ENCODE measurements at places on chromosomes 1 and 21.

GRCh38 chr1:197486946-197487345 is 218.9 kb downstream of the CRB1 start:
- DNase-seq = no peak

GRCh38 chr1:175338387-175339135 is 146.0 kb upstream of the KIAA0040 start:
- peak; percentile 31 for DNase-seq

DNA sequence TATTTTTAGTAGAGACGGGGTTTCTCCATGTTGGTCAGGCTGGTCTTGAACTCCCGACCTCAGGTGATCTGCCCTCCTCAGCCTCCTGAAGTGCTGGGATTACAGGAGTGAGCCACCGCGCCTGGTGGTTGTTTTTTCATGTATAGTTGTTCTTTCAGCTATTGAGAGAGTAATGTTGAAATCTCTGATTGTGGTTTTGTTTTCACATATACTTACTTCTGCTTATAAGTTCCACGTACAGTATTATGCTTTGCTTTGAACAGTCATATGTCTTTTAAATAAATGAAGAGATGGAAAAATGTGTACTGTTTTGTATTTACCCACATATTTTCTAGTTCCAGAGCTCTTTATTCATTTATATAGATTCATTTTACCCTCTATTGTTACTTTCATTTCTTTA is 44.5 kb downstream of the MARK1 start:
- no peak for DNase-seq

DNA sequence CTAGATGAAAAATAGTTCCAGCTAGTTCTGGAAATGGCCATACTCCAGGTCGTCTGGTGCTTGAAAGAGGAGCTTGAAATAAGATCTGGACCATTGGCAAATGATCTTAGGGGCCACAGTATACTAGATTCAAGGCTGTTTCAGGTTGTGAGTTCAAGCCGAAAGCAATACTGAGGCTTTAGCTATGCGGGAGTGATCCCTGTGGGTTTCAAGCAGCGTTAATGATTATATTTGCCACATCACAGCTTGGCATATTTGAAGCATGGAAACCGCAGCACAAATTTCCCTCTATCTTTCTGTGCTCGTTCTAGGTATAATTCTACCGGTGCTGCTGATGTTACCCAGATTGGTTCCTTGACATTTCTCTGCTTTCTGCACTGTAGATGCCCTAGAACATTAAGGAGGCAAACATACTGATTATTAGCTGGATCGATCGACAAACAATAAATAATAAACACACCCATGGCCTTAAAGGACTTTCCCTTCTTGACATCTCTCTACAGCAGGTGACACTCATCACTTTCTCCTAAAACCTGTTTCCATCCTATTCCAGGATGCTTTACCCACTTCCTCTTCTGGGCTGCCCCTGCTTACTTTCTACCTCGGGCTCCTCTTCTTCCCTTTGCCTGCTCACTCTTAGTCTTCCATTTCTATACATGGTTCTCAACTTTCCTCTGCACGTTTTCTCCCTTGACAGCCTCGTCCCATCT is 40.6 kb upstream of the LYST start:
- no peak for DNase-seq

GRCh38 chr1:90220496-90220895 is 225.6 kb downstream of the ZNF326 start:
- no peak for DNase-seq

GRCh38 chr1:214425716-214426425 is 125.5 kb downstream of the PTPN14 start:
- DNase-seq = no peak
